ENCODE measurements at places on chromosomes 1 and 21.

DNA sequence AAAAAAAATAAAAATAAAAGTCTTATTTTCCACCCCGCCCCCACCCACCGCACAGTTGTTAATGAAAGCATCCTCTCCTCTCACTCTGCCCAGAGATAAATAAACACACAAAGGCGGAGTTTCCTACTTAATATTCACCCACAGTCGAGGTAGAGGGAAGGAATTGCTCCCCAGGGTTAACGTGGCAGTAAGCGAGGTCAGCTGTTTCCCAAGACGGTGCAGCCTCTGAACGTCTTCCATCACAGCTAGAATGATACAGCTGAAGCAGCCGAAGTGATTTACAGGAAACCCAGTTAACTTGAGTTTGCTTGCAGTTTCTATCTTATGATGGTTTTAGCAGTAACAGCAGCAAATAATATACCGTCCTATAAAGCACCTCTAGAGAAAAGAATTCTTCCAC is 283.9 kb downstream of the PBX1 start:
- no peak for DNase-seq

- no peak for DNase-seq
Measured at GRCh38 chr1:23581219-23581618, 21.9 kb upstream of the ID3 start.

- no peak for DNase-seq
Measured at GRCh38 chr1:42282024-42282579, 52.9 kb downstream of the FOXJ3 start.

DNA sequence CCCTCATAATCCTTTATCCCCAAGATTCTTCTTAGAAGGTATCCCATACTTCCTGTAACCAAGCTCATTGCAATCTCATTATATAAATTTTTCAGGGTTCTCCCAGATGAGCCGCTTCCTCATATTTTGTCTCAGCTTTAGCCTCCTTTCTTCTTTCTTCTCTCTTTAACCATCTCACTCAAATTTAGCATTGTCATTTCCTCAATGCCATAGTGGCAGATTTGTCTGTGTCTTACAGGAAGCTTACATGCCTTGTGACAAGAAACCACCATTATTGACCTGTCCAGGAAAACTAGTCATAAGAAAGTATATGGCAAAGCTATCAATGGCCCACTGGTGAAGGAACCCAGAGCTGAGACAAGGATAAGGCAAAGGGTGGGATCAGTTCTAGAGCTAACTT is 6.0 kb upstream of the FCRL2 start:
- no peak for DNase-seq

- no peak for DNase-seq
Measured at GRCh38 chr1:52056937-52057231, 789 bp downstream of the BTF3L4 start.

GRCh38 chr1:228818928-228819630 is 83.8 kb downstream of the RHOU start:
- DNase-seq = no peak

DNA sequence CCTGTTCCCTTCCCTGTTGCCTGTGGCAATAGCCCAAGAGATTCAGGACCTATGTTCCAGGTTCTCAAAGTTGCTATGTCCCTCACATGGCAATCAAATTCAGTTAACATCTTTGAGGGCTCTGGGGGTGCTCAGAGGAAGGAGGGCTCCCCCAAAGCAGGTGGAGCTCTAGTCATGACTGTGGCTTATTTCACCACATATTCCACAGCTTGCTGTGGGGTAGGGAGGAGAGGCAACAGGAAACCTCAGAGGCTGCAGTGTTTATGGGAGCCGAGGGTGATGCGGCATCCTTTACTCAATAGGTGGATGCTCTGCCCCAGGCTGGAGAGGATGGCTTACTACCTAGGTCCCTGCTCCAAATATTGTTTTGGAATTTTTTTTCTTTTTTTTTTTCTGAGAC is 1.2 kb upstream of the MKNK1 start:
- no peak for DNase-seq

DNA sequence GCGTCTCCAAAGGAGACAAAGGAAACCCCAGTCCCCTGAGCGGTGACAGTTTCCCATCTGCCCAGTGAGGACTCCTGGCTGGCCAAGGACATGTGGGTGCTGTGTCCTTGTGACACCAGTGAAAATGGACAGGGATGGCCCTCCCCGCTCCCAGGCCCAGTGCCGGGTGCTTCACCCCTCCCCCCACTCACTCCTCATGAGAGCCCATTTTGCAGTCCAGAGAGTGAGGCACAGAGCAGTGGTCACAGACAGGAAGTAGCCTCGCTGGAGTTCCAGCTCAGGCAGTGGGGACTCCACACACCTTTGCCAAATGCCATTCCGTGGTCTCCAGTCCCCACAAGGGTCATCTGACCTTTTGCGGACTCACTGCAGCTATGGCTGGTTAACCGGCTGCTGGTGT is 642.9 kb downstream of the PTPRU start:
- no peak for DNase-seq

- no peak for DNase-seq
Measured at GRCh38 chr1:42979896-42980800, 21.5 kb upstream of the SLC2A1 start.

GRCh38 chr1:59653968-59654367 is 160.8 kb upstream of the HOOK1 start:
- no peak for DNase-seq

DNA sequence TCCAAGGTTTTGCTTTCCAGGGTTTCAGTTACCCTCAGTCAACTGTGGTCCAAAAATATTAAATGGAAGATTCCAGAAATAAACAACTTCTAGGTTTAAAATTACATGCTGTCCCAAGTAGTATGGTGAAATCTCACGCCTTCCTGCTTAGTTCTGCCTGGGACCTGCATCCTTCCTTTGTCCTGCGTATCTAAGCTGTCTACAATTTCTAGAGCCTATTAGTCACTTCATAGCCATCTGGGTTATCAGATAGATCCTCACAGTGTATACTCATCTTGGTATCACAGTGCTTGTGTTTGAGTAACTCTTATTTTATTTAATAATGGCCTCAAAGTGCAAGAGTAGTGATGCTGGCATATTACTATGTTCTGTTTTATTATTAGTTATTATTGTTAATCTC is 157.7 kb downstream of the ROR1 start:
- no peak for DNase-seq

GRCh38 chr1:88780485-88780884 is 96.4 kb downstream of the PKN2 start:
- no peak for DNase-seq

DNA sequence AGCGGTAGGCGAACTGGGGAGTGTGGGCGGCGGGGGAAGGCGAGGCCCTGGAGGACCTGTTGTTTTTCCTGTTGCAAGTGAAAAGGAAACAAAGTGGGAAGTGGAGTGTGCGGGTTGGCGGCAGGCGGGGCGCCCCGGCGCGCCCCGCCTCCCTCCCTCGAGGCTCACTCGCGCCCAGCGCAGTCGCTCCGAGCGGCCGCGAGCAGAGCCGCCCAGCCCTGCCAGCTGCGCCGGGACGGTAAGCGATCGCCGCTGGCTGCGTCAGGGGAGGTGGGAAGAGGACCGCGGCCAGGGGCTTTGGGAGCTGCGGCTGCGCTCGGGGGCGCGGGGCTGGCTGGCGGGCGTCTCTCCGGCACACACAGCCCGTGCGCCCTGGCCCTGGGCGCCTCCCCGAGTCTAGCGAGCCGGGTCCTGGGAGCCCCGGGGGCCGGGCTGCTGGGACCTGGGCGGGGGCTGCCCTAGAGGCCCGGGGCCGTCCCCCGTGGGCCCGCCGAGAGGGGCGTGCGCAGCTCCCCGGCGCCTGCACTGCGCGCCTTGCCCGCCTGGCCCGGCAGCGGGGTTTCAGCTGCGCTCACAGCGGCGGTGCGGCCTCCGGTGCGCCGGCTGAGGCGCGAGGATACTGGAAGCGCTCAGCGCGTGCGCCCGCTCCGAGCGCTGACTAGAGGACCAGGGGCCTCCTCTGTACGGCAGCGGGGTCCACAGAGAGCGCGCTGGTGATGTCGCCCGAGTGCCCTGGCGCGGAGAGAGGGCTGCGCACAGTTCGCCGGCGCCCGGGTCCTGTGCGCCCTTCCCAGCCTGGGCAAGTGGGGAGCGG is at the start of gene PIK3CD:
Gene PIK3CD (plus strand): TSS at position 167 of the 814 bp plus-strand sequence. CDS start 58,725 bp downstream, outside the sequence.
- DNase-seq = no peak

DNA sequence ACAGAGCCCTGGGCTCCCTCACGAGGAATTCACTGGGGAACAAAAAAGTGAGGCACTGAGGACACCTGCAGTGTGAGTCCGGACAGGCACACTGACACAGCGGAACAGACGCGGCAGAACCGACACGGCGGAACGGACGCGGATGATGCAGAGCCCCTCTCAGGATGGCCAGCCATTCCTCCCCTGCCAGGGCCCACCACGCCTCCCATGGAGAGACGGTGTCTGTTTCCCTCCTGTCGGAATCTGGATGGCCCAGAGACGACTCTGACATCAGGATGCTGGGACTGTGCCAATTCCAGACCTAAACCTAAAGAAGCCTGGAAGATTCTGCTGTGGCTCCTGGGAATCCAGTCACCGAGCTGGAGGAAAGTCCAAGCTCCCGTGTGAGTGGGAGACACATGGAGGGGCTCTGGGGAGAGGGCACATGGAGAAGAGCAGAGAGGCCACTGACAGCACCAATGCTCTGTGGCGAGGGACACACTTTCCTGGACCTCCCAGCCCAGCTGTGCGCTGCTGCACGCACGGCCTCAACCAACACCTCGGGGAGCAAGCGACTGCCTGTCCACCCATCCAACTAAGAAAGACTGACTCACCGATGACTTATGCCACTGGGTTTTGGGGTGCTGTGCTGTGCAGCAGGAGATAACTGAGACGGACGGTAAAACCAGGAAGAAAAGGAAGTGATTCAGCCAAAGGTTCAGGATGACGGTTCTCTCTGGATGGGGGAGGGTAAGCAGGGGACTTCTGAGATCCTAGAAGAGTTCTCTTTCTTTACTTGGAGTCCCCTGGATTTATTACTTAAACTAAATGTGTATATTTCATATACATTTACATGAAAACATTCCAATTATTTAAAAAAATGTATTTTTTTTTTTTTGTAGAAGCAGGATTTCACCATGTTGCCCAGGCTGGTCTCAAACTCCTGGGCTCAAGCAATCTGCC is 23.3 kb downstream of the ZBTB17 start:
- DNase-seq = no peak

Data from stimulated activated CD4-positive, alpha-beta T cell treated with anti-CD3 and anti-CD28 coated beads, TNF-alpha, amount 100 ng/mL, for 1 hour (primary cell).